ENCODE measurements at places on chromosomes 4 and X. TPM values are rescaled to one million over a fixed set of nuclear protein-coding genes. Genes with fewer than 3 reads are reported as not detected.

MMRN1 gene
- total RNA-seq = not detected

CSAG2 gene
- total RNA-seq = not detected

GAGE12F gene
- not detected for total RNA-seq

CCNA2 gene
- total RNA-seq = 43.1 TPM

GLOD5 gene
- total RNA-seq = not detected

HSFX4 gene
- not detected for total RNA-seq

Data from A549 treated with Mapracorat at 1 μM for 4 hours (cell line).